Tibial nerve (tissue), 4 donors: ENCODE measurements at places on chromosomes 12 and 14. TPM values are rescaled to one million over a fixed set of nuclear protein-coding genes. Genes with fewer than 3 reads are reported as not detected.

Gene POTEM
- not detected for total RNA-seq

Gene COCH
- 10.3 TPM for total RNA-seq

Gene DLGAP5
- total RNA-seq, result not detected

Gene ARID4A
- 45.7 TPM for total RNA-seq

Gene GUCY2C
- not detected for total RNA-seq

DNA sequence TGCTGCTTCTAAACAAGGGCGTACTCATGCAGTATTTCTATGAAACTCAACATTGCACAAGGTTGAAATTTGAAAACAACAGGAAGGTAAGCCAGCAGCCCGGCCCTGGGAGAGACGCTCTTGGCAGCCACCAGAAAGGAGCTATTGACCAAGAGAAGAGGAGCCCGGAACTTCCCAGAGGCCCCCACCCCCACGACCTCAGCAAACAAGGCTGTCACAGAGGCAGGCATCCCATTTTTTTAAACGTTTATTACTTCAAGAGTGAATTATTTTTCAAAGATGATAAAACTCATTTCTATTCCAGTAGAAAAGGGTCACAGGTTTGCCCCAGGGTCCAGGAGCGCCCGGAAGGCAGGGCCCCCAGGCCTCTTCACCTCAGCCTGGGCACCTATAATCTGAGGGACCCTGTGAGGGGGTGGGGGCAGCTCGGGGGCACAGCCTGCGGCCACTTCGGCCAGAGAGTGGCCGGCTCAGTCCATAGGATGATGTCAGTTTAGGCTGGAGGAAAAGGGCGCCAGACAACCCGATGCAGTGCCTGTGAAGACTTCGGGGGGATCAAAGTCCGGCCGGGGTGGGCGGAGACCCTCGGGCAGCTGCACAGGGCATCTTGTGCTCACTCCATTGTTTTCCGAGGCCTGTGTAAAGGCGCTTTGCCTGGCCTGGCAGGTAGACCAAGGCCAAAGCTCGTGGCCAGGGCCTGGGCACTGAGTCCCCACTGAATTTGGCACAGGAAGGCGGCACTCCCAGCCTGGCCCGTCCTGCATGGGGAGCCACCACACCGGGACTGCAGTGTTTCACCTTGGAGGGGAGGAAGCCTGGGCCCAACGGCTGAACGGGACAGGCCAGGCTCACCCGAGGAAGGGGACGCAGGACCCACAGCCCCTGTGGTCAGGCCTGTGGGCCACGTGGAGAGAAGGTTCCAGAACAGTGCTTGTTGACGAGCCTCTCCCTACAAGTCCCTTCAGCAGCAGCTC lies 86.0 kb downstream of the SCARB1 start:
- peaks cover 7% of the 10 kb centered on the region for H3K36me3 ChIP-seq
- H3K4me3 ChIP-seq, result no peak overlapping the region
- H3K27ac ChIP-seq, result peak overlapping the region; percentile 72
- no peak for DNase-seq
- peaks cover 6% of the 10 kb centered on the region for H3K4me1 ChIP-seq
- no peaks in the 10 kb centered on the region for H3K27me3 ChIP-seq

- no peaks in the 10 kb centered on the region for H3K4me1 ChIP-seq
- no peak for DNase-seq
- peak overlapping the region; percentile 45 for H3K4me3 ChIP-seq
These were observed 53.8 kb upstream of the CCDC175 start for GRCh38 chr14:59630288-59630963.

- H3K4me1 ChIP-seq, result no peaks in the 10 kb centered on the region
- H3K36me3 ChIP-seq, result no peaks in the 10 kb centered on the region
- H3K4me3 ChIP-seq, result no peak overlapping the region
- H3K27ac ChIP-seq, result no peak overlapping the region
- H3K27me3 ChIP-seq, result no peaks in the 10 kb centered on the region
These were observed 136.4 kb downstream of the CEP128 start for GRCh38 chr14:80805136-80805535.

DNA sequence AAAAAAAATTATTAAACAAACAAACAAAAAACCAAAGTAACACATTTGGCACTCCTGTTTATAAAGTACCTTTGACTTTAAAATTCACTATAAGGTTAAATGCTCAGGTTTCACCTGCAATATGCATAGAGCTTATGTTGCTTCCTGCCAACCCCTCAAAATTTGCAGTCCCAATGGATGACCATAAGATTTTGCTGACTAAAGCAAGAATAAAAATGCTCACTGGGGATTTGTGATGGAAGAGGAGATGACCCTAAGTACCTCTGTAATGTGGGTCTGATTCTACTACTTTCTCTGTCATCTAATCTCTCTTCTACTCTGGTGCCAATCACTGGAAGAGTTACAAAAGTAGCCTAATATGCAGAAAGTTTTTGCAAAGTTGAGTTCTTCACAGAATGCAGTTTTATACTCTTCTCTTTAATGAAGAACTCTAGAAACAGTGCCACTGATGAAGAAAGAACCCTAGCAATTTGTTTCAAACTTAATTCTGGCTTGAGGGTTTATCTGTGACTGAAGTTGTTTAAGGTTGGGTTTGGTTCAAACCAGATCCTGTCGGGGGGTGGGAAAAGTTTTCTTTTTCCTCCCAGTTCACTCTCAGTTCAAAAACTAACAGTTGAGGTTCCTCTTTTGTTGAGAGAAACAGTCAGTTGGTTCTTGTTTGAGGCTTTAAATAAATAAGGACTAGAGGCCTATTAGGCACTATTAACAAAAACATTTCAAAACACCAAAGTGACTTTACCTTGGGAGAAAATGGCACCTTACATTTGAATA lies 10.9 kb downstream of the WASHC3 start:
- DNase-seq, result no peak
- no peak overlapping the region for H3K27ac ChIP-seq
- no peaks in the 10 kb centered on the region for H3K27me3 ChIP-seq
- no peaks in the 10 kb centered on the region for H3K4me1 ChIP-seq

GRCh38 chr12:47949441-47950341 lies 13.7 kb upstream of the TMEM106C start:
- no peaks in the 10 kb centered on the region for H3K36me3 ChIP-seq
- no peaks in the 10 kb centered on the region for H3K27me3 ChIP-seq
- DNase-seq, result peak; percentile 51
- H3K27ac ChIP-seq, result no peak overlapping the region

DNA sequence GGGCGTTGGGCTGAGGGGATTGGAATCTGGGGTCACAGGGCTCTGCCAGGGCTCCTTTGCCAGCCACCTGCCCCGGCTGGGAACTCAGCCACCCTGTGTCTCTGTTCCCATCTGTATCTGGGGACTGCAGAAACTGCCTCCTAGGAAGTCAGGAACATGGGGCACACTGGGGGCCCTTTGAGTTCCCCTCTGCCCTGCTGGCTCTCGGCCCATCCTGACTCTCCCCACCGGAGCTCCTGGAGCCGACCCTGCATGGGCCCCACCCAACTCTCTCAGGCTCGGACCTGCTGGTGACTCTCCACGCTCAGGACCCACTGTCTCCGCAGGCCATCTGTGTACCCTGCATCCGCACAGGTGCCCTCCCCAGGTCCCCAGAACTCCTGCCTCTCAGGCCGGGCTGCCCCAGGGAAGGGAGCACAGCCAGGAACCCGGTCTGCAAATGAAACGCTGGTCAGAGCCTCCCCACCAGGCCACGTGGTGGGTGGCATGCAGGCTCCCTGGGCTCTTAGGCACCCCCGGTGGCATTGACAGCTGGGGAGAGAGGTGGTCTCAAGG lies 82.8 kb downstream of the KIF26A start:
- H3K36me3 ChIP-seq, result no peaks in the 10 kb centered on the region
- H3K4me3 ChIP-seq, result no peak overlapping the region

GRCh38 chr12:54355104-54355815 lies 9.0 kb downstream of the GPR84 start:
- no peak overlapping the region for H3K4me3 ChIP-seq

DNA sequence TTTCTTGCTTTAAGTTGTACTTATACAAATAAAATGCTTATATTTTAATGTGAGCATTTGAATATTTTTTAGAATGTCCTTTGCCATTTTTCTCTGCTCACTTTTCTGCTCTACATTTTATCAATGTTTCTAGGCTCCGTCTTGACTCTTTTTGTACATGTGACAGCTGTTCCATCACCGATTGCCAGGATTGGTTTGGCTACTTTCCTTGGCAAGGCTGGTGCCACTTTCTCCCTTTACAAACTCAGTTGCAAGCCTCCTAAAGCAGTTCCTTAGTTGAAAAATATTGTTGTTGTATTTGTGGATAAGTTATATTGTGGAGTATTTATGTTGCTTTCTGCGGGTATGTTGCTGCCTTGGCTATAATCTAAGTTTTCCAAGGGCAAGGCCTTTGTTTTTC lies 63.4 kb downstream of the DACT1 start:
- no peaks in the 10 kb centered on the region for H3K36me3 ChIP-seq
- no peak overlapping the region for H3K27ac ChIP-seq
- no peak for DNase-seq
- H3K4me1 ChIP-seq, result no peaks in the 10 kb centered on the region
- no peaks in the 10 kb centered on the region for H3K27me3 ChIP-seq
